HuH-7.5 (cell line): ENCODE measurements at places on chromosomes 6 and 20.

GRCh38 chr6:120711255-120711654 lies 623.0 kb downstream of the TBC1D32 start:
- DNase-seq = no peak

DNA sequence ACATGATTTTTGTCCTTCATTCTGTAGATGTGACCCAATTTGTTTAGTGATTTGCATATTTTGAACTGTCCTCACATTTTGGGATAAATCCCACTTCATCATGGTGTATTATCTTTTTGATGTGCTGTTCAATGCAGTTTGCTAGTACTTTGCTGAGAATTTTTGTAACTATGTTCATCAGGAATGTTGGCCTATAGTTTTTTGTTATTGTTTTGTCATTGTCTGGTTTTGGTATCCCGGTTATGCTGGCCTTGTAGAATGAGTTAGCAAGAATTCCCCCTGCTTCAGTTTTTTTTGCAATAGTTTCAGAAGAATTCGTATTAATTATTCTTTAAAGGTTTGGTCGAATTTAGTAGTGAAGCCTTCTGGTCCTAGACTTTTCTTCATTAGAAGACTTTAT lies 11.9 kb downstream of the KIF25 start:
- no peak for DNase-seq

DNA sequence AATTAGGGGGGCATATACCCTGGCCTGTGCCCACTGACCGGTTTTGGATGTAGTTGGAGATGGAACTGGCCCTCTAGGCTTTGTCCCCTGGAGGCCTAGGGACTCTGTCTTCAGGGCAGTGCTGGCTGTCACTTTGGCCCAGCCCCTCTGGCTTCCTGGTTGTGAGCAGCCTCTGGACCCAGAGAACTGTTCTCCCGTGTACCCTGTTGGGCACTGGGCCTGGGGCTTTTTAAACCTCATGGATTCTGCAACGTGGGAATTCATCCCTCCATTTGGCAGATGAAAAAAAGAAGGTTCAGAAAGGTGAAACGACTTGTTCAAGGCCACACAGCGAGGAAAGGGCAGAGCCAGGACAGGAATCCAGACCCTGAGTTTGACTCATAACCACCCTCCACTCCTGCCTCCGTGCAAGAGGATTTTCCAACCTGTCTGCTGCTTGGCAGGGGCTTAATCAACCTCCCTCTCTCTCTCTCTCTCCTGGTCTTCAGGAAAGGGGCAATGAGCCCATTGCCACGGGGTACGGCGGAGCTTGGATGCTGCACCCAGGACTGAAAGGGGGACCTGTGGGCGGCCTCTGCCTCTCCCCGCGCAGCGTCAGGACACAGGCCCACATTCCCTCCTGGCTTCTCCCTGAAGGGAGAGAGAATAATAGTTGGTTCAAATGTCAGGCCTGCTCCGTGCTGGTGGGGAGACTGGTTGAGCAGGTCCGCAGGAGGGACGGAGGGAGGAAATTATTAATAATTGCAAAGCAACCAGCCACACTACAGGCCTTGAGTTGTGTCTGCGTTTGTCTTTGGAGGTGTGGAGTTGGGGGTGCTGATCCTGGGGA lies 56.0 kb downstream of the CEBPB start:
- no peak for DNase-seq

- DNase-seq = no peak
Observed at GRCh38 chr6:162151021-162151665, 576.4 kb downstream of the PRKN start.

DNA sequence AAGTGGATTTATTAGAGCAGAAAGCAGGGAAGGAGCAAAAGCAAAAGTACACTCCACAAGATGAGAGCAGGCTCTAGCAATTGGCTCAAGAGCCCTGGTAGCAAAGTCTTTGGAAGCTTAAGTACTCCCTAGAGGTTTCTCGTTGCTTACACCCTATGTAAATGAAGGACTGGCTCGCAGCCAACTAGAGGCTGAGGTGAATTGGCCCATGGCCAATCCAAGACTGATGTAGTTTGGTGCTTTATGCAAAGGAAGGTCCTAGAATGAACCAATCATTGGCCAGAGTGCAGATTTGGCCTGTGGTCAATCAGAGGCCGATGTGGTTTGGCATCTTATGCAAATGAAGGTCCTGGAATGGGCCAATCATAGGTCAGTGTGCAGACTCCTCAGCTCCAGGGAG lies 191.3 kb upstream of the ARID1B start:
- DNase-seq = no peak

DNA sequence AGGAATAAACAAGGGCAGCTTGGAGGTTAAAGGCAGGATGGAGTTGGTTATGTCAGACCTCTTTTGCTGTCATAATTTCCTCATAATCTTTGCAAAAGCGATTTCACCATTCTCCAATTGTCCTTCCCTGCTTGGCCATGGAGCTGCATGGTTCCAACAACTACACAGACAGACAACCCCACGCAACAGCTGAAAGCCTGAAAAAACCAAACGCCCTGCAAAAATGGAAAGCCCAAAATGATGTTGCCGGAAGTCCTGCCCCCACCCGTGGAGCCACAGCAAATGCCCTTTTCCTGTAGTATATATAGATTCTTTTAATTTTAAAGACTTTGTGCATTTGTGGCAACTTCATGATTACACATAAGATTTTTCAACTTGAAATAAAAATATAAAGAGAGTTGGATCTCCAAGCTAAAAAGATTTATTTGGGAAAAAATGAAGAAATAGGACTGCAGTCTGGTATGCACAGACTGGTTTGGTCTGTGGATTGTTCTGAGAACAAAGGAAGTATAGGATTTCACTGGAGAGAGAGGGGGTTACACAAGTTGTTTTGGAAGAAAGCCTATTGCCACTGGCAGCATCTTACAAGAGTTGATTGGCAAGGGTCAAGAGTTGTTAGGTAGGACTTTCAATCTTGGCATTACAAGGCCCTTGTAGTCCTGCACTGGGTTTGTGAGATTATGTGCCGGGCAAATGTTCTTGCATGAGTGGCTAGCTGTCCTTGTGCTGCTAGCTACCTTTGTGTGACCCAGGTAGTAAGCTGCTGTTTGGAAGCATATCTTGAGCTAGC lies 190.0 kb downstream of the C6orf118 start:
- DNase-seq = no peak
